Natural killer cell (primary cell): ENCODE measurements at places on chromosomes 13 and 19. TPM values are rescaled to one million over a fixed set of nuclear protein-coding genes. Genes with fewer than 3 reads are reported as not detected.
A peak's percentile ranks its signal among the peaks of the same experiment; 100 is the strongest.

GRCh38 chr13:103692442-103692841 lies 626.2 kb upstream of the SLC10A2 start:
- no peak for DNase-seq
- H3K27me3 ChIP-seq, result no peaks in the 10 kb centered on the region
- H3K4me3 ChIP-seq, result no peak overlapping the region
- H3K4me1 ChIP-seq, result no peaks in the 10 kb centered on the region
- no peak overlapping the region for H3K27ac ChIP-seq
- no peaks in the 10 kb centered on the region for H3K36me3 ChIP-seq

The DMRTC2 gene
- total RNA-seq, result not detected

GRCh38 chr13:27868641-27869435 lies 51.0 kb upstream of the PDX1 start:
- H3K27me3 ChIP-seq, result peaks cover 3% of the 10 kb centered on the region
- H3K4me3 ChIP-seq, result no peak overlapping the region

The LILRA6 gene
- total RNA-seq, result 2.1 TPM

DNA sequence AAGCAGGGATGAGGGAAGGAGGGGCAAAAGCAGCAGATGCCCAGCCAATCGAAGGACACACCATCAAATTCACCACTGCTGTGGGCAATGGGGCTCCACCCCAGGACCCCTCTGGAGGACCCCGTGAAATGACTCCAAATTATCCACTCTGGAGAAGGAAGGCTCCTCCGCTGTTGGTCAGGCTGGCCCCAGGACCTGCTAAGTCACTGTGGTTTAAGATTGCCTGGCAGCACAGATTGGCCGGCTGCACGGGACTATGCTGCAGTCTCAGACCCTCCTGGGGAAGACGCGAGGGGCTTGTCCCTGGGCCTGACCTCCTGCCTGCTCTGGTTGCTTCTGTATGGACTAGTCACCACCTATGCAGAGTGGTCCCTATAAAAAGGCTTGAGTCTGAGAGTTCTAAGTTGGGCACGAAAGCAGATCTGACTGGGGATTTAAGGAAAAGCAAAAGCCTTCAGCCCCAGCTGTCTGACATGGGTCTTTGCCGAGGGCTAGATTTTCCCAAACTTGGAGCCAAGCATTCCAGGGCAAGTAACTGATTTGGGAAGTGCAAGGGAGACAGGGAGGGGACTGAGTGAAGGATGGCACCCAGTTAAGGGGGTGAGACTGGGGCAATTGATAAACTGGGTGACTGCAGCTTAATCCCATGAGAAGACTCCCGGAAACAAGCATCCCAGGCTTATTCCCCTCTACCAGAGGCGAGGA lies 91.7 kb downstream of the TSHZ3 start:
- no peak overlapping the region for H3K4me3 ChIP-seq
- H3K27me3 ChIP-seq, result no peaks in the 10 kb centered on the region
- no peaks in the 10 kb centered on the region for H3K36me3 ChIP-seq
- no peak for DNase-seq
- no peak overlapping the region for H3K27ac ChIP-seq
- no peaks in the 10 kb centered on the region for H3K4me1 ChIP-seq

GRCh38 chr19:5542665-5543064 lies 25.1 kb downstream of the TINCR start:
- DNase-seq, result no peak
- peaks cover under 1% of the 10 kb centered on the region for H3K27me3 ChIP-seq
- no peak overlapping the region for H3K4me3 ChIP-seq

The GGN gene
- total RNA-seq, result not detected

GRCh38 chr19:1312767-1313694 lies 27.4 kb downstream of the EFNA2 start:
- H3K4me3 ChIP-seq, result no peak overlapping the region
- H3K4me1 ChIP-seq, result peaks cover 4% of the 10 kb centered on the region
- H3K36me3 ChIP-seq, result no peaks in the 10 kb centered on the region
- H3K27ac ChIP-seq, result no peak overlapping the region
- H3K27me3 ChIP-seq, result peaks cover 12% of the 10 kb centered on the region

The SIGLEC8 gene
- not detected for total RNA-seq

DNA sequence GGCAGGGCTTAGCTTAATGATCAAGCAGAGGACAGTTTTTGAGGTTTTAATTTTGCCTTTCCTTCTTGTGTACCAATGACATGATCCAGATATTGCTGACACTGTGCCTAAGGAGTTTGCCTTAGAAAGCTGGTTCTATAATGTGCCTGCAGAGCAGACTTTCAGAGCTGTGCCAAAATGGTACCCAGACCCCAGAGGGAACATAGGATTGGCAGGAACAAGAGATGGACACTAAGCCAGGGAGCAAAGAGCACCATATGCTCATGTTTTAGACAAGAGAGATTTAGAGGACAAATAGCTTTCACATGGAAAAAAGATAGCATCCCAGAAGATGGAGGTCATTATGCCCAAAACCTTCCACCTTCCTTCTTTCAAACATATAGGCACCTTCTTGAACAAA lies 1241.5 kb upstream of the SPRY2 start:
- DNase-seq, result no peak
- H3K4me3 ChIP-seq, result no peak overlapping the region
- no peaks in the 10 kb centered on the region for H3K27me3 ChIP-seq

- H3K27me3 ChIP-seq, result peaks cover 2% of the 10 kb centered on the region
- no peak overlapping the region for H3K4me3 ChIP-seq
- DNase-seq, result no peak
- H3K36me3 ChIP-seq, result no peaks in the 10 kb centered on the region
- H3K27ac ChIP-seq, result no peak overlapping the region
- no peaks in the 10 kb centered on the region for H3K4me1 ChIP-seq
Measured at GRCh38 chr13:76813000-76813691, 73.1 kb downstream of the KCTD12 start.

DNA sequence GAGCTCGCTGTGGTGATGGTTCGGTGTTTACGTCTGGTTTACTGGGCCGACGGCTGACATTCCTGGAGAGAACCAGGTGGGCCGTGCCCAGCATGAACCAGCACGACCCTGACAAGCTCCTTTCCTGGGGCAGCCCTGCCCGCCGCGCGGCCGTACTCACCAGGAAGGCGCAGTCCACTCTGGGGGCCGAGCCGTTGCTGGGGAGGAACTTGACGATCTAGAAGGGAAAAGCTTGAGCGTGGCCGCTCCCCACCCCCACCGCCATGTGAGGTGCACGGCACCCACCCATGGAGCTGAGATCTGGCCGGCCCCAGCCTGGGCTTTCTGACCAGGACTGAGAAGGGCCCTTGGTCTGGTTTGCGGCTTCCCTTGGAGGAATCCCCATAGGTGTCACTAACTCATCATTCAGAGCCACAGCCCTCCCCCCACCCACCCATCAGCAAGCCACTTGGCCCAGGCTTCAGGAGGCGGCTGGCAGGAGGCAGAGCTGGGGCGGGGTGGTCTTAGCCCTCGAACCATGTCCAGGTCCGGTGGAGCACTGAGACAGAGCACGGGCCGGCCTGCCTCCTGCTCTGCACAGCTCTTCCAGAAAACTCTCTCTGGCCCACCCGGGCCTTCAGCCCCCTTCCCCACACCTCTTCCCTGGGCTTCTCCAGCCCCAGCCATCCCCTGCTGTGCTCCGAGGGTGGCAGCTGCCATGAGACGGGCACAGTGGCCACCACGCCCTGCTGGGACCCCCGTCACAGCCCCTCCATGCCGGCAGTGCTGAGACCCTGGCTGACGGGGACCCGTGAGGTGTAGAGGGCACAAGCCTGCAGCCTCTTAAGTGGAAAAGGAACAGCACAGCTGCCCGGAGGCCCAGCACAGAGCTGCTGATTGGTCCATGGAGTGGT lies 6.2 kb downstream of the ATP4B start:
- H3K4me3 ChIP-seq, result no peak overlapping the region
- DNase-seq, result peak; percentile 7
- H3K27ac ChIP-seq, result no peak overlapping the region
- no peaks in the 10 kb centered on the region for H3K27me3 ChIP-seq
- H3K4me1 ChIP-seq, result peaks cover 25% of the 10 kb centered on the region
- no peaks in the 10 kb centered on the region for H3K36me3 ChIP-seq

The KISS1R gene
- not detected for total RNA-seq

The MAG gene
- not detected for total RNA-seq

GRCh38 chr19:15297416-15298224 lies 34.7 kb downstream of the BRD4 start:
- peaks cover 71% of the 10 kb centered on the region for H3K4me1 ChIP-seq
- DNase-seq, result peak; percentile 56
- no peaks in the 10 kb centered on the region for H3K27me3 ChIP-seq

- DNase-seq, result no peak
- H3K4me3 ChIP-seq, result no peak overlapping the region
- H3K27ac ChIP-seq, result no peak overlapping the region
- H3K4me1 ChIP-seq, result peaks cover 11% of the 10 kb centered on the region
- H3K27me3 ChIP-seq, result no peaks in the 10 kb centered on the region
Measured at GRCh38 chr13:98443329-98443728, 133.6 kb downstream of the STK24 start.
